ENCODE measurements at places on chromosomes 1 and 21. TPM values are rescaled to one million over a fixed set of nuclear protein-coding genes. Genes with fewer than 3 reads are reported as not detected.

Gene LMX1A
- not detected for total RNA-seq

Gene CLDN19
- not detected for total RNA-seq

Gene LEMD1
- total RNA-seq = 0.60 TPM

Gene LAMC2
- 24.5 TPM for total RNA-seq

Gene CXADR
- 4.3 TPM for total RNA-seq

Gene OR2L5
- total RNA-seq = not detected

Gene SRSF10
- 96.5 TPM for total RNA-seq

Gene KRTAP10-11
- total RNA-seq = not detected

Gene GPR37L1
- 0.03 TPM for total RNA-seq

Gene GABPA
- 34.2 TPM for total RNA-seq

Gene ANGPTL3
- not detected for total RNA-seq

All from A172 (cell line).